ENCODE measurements at places on chromosomes 1 and 21.

DNA sequence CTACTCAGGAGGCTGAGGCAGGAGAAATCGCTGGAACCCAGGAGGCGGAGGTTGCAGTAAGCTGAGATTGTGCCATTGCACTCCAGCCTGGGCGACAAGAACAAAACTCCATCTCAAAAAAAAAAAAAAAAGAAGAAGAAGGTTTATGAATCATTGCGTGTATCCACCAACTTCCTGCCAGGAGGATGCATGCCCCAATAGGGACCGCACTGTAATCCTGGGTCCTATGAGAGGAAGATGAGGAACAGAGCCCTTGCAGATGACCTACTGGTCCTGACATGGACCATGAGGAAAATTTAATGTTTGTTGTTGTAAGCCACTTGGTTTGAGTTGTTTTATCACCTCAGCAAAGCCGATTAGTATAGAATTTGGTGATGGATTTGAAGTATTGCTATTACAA, 56.7 kb downstream of the PTGS2 start:
- no peak for DNase-seq

- no peak for DNase-seq
Measured at GRCh38 chr1:183515002-183515689, 42.8 kb downstream of the SMG7 start.

DNA sequence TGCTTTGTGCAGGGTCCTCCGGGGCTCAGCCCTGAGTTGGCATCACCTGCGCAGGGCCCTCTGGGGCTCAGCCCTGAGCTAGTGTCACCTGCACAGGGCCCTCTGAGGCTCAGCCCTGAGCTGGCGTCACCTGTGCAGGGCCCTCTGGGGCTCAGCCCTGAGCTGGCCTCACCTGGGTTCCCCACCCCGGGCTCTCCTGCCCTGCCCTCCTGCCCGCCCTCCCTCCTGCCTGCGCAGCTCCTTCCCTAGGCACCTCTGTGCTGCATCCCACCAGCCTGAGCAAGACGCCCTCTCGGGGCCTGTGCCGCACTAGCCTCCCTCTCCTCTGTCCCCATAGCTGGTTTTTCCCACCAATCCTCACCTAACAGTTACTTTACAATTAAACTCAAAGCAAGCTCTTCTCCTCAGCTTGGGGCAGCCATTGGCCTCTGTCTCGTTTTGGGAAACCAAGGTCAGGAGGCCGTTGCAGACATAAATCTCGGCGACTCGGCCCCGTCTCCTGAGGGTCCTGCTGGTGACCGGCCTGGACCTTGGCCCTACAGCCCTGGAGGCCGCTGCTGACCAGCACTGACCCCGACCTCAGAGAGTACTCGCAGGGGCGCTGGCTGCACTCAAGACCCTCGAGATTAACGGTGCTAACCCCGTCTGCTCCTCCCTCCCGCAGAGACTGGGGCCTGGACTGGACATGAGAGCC, 22.7 kb downstream of the COL6A1 start:
- no peak for DNase-seq

GRCh38 chr1:159338018-159338417, 35.9 kb downstream of the FCER1A start:
- DNase-seq, result no peak

- DNase-seq, result no peak
Measured at GRCh38 chr1:182644886-182645285, 39.5 kb downstream of the RGS8 start.

DNA sequence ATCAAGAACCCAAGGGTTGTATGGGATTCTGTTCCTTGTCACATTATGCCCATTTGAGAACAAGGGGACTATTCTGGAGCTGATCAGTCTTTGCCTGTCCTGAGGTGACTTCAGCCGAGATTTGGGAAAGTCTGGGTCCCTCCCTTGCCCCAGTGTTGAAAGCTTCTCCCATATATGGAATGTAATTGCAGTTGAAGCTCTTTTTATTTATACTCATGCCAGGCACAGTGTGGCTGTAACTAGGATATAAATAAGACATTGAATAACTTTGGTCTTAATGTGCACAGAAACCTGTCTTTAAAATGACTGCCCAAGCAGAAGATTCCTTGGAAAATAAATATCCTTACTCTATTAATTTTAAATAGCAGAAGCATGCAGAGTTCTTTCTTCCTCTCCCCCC, 15.2 kb downstream of the AKNAD1 start:
- DNase-seq, result no peak

GRCh38 chr1:226625326-226625725, 76.8 kb downstream of the STUM start:
- DNase-seq, result no peak

GRCh38 chr1:25744140-25744581, 55.8 kb upstream of the SELENON start:
- DNase-seq, result no peak

GRCh38 chr1:14759042-14759818, 160.7 kb downstream of the KAZN start:
- no peak for DNase-seq

DNA sequence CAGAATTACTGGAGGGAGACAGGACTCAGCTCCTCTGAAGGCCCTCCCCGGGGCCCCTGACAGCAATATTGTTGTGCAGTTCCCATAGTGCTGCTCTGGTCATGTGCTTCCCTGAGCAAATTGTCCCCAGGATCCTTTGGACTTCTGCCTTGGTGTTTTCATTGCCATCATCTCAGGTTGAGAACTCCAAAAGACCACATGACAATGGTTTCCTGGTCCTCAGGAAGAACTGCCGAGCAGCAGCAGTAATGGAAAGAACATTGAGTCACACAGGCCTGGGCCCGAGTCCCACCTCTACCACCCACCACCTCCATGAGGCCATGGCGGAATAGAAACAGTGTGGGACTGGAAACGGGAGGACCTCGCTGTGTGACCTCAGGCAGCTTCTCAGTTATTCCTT, 6.3 kb upstream of the CTTNBP2NL start:
- no peak for DNase-seq

- no peak for DNase-seq
Measured at GRCh38 chr1:53391982-53392381, 64.1 kb upstream of the LRP8 start.

DNA sequence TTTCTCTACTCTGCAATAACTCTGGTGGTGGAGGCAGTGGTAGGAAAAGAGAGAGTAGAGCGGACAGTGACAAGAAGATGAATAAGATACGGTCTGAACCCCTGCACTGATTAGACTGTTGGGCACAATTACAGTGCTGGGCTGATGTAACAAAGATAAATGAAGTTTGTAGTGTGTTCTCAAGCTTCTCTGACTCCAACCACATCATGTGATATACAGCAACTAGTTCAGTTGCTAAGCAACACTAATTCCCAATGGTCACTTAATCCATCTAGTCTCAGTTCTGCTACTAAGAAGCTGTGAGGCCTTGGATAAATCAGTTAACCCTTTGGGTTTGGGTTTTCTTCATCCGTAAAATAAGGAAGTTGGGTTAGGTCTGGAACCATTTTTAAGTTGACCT, 17.3 kb downstream of the DDR2 start:
- no peak for DNase-seq

GRCh38 chr1:223756806-223757700, 44.7 kb downstream of the CAPN2 start:
- no peak for DNase-seq

DNA sequence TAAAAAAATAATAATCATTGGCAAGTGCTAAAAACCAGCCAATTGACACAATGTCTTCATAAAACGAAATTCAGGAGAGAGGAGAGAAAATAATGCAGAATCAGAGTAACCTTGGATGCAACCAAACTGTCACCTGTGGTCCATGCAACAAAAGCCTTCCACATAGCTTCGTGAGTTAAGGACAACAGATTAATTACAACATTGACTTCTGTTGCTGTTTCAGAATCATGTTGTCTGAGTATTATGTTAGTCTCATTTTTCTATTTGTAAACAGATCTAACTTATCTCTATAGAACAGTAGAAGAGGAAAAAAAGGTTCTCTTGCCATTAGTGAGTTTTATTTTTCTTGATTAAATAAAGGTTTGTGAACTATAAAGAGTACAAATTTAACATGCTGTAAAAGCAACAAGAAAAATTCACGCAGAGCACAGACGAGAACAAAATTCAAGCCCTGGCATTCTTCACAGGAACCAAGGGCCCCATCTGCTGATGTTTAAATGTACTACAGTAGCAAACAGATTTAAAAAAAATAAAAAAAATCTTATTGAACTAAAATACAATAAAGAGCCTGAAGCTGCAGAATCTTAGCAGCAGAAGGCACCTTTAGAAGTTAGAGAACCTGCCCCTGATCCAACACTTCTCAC, 381.1 kb upstream of the PKN2 start:
- DNase-seq, result peak; percentile 4

DNA sequence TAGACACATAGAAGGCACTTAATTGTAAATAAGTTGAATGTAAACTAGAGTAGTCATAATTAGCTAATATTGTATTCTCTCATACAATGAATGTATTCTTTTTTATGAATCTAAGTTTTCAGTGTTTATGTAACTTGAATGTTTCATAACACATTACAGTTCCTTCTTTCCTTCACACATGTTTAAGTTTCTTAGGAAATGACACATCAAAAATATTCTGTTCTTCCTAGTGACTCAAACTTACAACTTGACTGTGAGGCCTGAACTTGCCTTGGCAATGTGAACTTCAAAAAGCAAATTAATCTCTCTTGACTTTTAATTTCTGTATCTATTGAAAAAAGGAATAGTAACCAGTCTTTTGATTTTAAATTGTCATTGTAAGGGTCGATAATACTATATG, 700.1 kb downstream of the KCNT2 start:
- DNase-seq, result no peak

GRCh38 chr1:58257003-58257402, 289.5 kb downstream of the OMA1 start:
- DNase-seq, result no peak

- no peak for DNase-seq
Measured at GRCh38 chr1:4003846-4004505, 103.9 kb upstream of the C1orf174 start.

DNA sequence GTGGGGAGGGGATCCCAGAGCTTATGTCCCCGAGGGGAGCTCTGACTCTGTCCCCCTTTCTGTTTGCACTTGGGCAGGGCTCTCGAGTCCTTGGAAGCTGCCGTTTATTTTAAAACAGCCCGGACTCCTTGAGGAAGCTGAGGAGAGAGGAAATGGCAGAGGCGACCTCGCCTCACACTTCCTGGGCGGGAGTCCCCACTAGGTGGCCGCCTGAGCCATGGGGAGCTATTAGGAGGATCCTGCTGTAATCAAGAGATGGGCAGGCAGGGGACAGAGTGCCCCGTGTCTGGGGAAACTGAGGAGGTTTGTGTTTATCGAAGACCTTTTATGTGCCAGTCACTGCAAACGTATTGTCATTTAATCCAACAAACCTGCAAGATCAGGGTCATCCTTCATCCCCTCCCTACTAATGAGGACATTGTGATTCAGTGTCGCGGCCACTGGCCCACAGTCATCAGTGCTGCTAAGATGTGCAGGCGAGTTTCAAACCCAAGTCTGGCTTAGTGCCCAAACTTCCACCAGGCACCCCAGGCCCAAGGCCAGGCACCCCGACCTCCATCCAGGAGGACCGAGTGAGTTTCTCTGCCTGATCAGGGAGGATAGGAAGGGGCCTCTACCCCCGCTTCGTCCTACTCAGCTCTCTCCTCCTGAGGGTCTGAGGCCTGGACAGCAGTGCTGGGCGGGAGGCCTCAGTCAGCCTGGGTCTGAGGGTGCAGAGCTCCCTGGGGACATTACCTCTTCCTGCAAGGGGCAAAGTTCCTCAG, 316.9 kb upstream of the VAMP3 start:
- DNase-seq, result no peak

GRCh38 chr1:3668148-3668547, 15.8 kb downstream of the TP73 start:
- DNase-seq, result no peak

GRCh38 chr21:15140321-15141019, 75.7 kb upstream of the NRIP1 start:
- DNase-seq, result no peak

- DNase-seq, result no peak
Measured at GRCh38 chr1:227325156-227325555, 6.9 kb upstream of the CDC42BPA start.

DNA sequence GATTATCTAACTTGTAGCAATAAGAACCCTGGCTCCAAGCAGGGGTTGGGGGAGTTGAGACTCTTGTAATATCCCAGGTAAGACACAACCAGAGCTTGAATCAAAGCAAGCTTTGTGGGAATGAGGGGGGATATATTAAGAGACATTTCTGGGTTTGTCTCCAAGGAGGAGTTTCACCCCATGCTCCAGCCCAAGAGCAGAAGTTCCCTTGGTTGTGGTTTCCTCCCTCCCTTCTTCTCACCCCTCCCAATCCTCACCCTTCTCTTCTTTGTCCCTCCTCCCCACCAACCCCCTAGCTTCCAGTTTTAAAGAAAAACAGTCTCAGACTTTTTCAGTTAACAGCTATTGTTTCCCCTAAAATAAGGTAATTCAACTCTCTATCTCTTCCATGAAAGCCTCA, 11.9 kb downstream of the TRAF3IP3 start:
- no peak for DNase-seq

DNA sequence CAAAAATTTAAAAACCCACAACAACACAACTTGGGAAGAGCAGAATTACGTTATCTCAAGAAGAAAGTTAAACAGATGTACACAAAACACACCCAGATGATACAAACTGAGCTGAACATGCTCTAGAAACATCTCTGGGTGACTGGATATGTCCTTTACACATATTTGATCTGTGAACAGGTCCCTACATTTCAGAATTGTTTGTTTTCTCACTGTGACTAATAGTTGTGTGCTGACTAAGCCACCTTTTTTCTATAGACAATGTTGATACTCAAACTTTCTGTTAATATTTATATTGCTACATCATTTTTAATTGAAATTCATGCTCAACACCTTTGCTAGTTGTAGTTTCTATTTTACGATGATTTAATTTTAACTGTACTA, 1.0 kb upstream of the F11R start:
- DNase-seq, result no peak

Data from NCI-H1105 (cell line).